Right lobe of liver (tissue), 6 donors: ENCODE measurements at places on chromosomes 3 and 15. TPM values are rescaled to one million over a fixed set of nuclear protein-coding genes. Genes with fewer than 3 reads are reported as not detected.

- DNase-seq, result no peak
Observed at GRCh38 chr15:100092034-100092433, 249.7 kb downstream of the ADAMTS17 start.

- no peak for DNase-seq
Observed at GRCh38 chr3:19148768-19149091, 420 bp downstream of the KCNH8 start.

KLF15 gene
- 107 TPM for total RNA-seq

DNA sequence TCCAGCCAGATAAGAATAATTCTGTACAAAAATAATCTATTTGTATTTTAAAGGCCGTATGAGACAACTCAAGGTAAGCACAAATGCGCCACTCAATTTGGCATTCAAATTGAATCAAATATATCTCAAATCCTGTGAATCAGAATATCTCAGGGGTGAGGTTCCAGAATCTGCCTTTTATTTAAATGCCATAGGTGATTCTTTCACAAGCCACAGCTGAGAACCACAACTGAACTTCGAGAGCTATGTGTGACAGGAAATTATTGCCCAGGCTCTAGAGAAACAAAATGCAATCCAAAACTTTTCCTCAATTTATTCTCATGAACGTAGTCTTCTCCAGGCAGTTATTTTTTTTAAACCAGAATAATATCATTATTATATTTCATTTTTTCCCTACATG is 11.9 kb downstream of the ATP8B4 start:
- DNase-seq, result no peak

GRCh38 chr3:9178697-9179096 is 70.7 kb downstream of the SRGAP3 start:
- DNase-seq, result no peak

DNA sequence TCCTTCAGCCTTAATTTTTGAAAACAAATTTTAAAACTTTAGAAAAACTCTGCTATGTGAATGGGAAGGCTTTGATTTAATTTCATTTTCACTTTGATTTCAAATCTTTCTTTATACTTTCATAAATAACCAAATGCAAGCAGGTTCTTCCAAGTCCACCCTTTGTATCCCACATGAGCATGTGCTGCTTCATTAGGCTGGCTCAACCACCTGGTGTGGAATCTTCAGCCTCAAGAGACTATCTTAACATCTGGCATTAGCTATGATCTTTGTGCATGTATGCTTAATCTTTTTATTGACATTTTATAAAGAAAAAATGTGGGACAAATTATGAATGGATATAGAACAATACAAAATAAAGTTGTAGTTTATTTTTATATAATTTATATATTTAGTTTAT is 81.8 kb upstream of the MLF1 start:
- DNase-seq, result no peak

GRCh38 chr15:99466701-99467337 is 99.0 kb upstream of the MEF2A start:
- no peak for DNase-seq

- no peak for DNase-seq
Observed at GRCh38 chr3:133489466-133490085, 83.9 kb upstream of the CDV3 start.

DNA sequence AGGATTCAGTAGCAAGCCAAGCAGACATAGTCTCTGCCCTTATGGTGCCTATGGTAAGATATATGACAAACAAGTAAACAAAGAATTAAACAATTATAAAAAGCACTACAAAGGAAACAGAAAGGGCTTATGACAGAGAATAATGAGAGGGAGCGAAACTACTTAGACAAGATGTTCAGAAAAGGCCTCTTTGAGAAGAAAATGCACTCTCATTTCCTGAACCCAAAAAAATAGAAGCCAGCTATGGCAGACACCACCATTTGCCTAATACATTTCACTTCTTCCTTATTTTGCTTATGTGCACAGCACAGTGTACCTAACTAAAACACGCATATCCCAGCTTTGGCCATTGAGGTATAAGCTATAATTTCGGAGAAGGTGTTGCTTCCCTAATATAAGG is 465.5 kb upstream of the PPP2R3A start:
- no peak for DNase-seq

NISCH gene
- 34.4 TPM for total RNA-seq

DNA sequence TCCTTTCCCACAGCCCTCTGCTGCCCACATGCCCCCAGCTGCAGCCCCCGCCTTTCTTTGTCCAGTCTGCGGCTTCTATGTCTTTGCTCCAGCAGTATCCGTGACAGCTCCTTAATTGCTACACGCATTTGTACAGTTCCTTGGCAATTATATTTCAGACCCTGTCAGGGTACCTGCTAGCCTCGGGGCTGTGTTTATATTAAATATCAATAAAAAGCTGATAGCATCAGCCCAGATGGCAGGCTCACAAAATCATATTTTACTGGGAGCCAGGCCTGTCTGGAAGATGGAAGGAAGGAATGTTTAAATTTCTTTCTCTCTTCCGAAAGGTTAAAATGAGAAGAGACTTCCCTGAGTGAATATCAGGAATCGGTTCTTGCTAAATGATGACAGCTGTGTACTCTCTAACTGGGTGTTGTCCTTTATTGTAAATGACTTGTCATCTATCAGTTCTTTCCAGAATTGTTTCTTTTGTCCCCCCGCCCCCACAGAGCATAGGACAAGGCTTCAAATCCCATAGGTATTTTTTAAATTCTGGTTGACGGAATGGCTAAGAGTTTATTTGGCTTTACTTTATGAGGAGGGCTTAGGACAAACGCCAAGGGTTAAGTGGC is 378.1 kb downstream of the LRTM1 start:
- DNase-seq, result no peak

- no peak for DNase-seq
Observed at GRCh38 chr3:157370867-157371266, 65.8 kb upstream of the PTX3 start.
